ENCODE measurements at places on chromosomes 12 and 14.

DNA sequence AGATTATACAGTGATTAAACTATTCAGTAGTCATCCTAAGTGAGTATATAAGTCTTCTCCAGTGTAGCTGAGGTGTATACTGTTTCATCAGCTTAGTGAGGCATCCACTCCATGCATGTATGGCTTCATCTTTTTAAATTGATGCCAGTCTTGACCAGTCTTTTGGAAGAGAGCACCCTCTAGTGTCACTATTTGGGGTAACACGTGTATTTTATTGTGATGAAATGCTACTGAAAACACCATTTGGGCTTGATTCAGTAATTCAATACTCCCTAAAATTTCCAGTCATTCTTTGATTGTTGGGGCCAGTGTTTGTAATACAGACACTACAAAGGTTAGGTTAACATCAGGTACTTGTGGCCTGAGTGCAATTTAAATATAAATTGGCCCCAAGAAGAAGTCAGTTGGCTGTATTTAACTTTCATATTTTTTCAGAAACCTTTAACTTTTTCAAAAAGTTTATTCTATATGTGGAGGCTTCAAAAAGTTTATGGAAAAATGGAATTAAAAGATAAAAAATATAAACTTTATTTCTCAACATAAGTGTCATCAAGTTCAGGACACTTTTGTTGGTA is 35.3 kb downstream of the MIPOL1 start:
- DNase-seq, result no peak

DNA sequence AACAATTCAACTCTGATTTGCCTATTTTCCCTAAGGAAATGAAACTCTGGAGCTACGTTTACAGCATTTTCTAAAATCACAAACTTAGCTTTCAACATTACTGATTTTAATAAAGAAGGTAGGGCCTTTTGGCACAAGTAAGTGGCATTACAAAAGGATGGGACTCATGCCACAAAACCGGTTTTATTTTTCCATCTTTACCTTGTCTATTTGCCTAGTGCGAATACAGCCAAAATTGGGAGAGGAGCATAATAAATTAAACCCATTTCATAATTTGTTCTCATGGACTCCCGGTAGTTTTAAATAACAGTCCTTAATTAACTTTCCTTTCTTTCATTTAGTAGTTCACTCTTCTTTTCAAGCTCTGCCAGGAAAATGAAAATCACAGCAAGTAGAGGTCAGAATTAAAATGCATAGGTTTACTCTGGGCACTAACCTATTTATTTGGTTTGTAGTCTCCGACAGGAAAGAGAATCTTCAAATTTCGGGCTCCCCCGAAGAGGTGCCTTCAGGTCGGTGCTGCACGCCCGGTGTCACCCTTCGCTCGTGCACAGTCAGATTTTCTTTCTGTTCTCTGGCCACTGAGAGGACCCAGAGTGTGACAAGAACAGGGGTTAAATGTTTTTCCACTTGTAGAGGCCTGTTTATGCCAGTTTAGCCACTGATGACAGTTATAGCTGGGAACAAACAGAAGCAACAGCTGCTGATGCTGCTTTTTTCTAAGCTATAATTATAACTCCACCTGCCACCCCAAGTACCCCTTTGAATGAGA is at the start of gene BEST3:
Gene BEST3 (minus strand): TSS at position 535 of the 772 bp plus-strand sequence. CDS start 1,505 bp downstream, outside the sequence.
- no peak for DNase-seq

DNA sequence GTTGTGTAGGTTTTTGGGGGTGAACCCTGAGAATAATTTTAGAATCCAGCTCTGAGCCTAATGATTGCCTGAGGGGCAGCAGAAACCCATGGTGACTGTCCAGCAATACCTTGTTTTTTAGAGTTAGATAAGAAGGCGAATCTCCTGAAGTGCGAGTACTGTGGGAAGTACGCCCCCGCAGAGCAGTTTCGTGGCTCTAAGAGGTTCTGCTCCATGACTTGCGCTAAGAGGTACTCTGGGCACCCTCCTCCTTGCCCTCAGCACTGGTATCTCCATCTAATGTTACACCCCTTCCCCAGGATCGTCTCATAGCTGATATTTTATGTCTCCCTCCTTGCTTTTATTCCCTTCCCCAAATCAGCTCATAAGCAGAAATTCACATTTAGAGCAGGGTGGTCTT is 12.7 kb downstream of the M6PR start:
- DNase-seq, result no peak

GRCh38 chr12:111010916-111011657 is 90.7 kb upstream of the MYL2 start:
- DNase-seq, result no peak

DNA sequence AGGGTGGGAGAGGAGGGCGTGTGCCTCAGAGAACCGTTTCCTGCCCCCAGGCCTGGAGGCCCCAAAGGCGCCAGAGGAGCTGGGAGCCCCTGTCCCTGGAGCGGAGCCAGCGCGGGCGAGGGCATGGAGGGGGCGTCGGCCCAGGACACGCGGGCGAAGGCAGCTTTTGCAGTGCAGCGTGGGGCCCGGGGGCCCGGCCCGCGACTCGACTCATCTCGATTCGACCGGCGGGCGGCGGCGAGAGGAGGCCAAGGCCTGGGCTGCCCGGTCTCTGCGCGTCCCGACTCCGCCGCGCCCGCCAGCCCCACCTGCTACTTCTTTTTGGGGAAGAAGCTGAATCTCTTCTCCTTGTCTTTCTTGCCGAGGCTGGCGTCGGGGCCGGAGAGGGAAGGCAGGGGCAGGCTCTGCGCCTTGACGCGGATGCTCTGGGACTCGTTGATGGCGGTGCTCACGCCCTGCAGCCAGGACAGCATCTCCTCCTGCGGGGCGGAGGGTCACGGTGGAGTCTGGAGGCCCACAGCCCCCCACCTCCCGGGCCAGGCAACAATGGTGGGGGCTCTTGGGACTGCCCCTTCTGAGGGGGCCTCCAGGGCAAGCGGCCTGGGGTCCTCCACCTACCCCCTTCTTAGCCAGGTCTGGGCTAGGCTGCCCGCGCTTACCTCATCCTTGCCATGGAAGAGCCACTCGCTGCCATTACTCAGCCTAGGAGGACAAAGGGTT is 44.9 kb downstream of the PLEKHG3 start:
- no peak for DNase-seq

GRCh38 chr12:124432376-124432775 is 135.0 kb downstream of the NCOR2 start:
- no peak for DNase-seq

GRCh38 chr14:99647411-99647810 is 2.5 kb downstream of the HHIPL1 start:
- DNase-seq, result no peak

DNA sequence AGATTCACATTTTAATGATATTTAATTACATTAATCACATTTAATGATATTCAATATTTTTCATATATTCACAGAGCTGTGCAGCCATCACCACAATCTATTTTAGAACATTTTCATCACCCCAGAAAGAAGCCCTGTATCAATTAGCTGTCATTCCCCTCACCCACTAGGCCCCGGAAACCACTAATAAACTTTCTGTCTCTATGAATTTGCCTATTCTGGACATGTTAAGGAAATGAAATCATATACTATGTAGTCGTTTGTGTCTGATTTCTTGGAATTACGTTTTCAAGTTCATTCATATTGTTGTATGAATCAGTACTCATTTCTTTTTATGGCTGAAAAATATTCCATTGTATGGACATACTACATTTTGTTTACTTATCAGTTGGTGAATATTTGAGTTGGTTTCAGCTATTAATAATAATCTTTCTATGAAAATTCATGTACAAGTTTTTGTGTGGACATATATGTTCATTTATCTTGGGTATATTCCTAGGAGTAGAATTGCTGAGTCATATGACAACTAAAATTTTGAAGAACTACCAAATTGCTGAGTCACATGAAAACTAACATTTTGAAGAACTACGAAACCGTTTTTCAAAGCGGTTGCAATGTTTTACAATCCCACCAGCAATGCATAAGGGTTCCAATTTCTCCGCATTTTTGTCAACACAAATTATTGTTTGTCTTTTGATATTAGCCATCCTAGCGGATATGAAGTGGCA is 11.7 kb upstream of the OTOGL start:
- no peak for DNase-seq

GRCh38 chr14:68065322-68065721 is 245.7 kb downstream of the RAD51B start:
- DNase-seq, result no peak

- DNase-seq, result peak; percentile 21
These were observed 8.4 kb downstream of the PAPLN start for GRCh38 chr14:73245480-73246325.

DNA sequence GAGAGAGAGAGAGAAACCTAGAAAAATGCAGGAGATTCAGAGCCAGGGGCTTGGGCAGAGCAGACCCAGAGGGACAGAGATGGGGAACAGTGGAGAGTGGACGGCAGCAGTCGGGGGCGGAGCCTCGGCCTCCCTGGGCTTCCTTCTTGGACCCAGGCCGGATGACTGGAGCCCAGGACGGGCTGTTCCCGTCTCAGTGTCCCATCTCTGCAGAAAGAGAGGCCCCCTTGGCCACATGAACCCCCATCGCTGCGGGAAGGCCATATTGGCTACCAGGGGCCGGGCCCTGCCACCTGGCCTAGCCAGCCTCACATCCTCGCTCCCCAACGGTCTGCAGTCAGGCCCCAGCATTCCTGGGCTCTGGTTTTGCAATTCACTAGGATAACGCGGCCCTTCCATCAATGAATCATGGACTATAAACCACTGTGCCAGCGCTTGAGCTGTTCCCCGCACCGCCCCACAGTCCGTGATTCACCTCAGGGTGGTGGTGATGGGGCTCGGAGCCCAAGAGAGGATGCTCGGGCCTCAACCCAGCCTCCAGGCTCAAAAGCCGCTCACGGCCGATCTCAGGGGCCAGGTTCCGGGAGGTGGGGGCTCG is 116.5 kb downstream of the RFLNA start:
- no peak for DNase-seq

DNA sequence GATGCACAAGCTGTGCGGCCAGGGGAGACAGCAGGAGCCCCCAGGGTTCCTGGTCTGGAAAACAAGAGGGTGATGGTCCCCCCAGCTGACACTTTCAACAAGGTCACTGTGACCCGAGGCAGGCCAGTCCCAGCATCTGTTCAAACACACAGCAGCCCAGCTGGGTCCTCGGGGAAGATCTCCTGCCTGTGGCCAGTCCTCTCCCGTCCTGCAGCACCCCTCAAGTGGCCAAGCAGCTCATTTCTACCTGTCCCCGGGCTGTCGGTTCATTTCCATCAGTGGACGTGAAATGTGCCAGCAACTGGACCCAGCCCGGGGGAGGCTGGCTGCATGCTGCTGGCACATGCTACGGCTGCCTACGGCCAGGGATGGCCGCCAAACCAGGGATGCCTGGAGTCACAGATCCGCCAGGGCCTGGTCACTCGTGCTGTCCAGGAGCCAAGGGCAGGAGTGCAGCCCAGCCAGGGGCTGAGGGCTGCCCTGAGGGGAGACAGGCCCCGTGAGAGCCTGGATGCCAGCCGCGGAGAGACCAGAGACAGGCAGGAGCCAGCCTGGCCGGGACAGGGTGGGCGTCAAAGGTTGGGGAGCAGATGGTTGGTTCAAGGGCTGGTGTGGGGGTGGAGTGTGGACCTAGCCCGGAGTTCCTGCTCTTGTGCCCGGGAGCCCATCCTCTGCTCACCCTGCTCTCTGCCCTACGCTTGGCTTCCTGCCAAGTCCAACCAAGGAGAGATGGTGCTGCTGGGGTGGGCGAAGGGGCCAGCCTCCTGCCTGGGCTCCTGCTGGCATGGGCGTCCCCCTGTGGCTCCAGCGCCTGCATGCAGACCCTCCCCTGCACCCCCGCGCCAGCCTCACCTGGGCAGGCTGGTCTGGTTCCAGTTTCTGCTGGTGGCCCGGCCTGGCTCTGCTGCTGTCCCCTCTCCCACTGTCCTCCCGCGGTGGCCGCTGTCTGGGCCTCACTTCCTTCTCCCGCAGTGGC is 143.8 kb downstream of the ADGRD1 start:
- no peak for DNase-seq

- no peak for DNase-seq
These were observed 17.6 kb upstream of the FAM181A start for GRCh38 chr14:93909429-93910128.

DNA sequence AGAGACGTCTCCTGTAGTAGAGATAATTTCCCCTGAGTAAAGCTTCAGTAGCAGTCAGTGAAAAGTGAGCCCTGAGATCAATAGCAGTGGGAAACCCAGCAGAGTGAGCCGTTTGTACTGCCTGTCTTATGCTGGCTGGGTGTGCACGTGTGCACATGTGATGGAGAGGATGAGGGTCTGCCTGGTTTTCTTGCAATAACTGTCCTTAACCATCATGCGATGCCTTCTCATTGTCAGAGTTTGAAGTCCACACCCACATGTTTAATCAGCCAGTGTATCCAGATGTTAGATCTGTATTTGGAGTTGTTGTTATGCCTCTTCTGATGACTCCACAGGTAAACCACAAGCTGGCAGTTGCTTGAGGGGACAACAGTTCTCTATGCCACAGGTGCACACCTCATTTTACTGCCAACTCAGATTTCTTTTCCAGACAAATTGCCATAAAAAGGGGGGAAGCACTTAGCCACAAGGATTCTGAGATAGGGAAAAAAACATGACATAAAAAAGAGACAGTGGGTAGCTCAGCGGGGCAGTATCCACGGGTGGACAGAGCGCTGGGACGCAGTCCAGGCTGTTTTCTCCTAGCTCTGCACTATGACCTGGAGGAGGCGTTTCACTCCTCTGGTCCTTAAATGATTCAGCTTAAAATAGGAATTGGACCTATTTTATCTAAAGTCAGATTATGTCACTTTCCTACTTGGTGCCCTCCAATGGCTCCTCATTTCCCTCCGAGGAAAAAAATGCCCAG is 192.3 kb downstream of the ANO6 start:
- DNase-seq, result no peak

GRCh38 chr12:108690191-108690518 is 41.2 kb downstream of the CORO1C start:
- DNase-seq, result no peak

DNA sequence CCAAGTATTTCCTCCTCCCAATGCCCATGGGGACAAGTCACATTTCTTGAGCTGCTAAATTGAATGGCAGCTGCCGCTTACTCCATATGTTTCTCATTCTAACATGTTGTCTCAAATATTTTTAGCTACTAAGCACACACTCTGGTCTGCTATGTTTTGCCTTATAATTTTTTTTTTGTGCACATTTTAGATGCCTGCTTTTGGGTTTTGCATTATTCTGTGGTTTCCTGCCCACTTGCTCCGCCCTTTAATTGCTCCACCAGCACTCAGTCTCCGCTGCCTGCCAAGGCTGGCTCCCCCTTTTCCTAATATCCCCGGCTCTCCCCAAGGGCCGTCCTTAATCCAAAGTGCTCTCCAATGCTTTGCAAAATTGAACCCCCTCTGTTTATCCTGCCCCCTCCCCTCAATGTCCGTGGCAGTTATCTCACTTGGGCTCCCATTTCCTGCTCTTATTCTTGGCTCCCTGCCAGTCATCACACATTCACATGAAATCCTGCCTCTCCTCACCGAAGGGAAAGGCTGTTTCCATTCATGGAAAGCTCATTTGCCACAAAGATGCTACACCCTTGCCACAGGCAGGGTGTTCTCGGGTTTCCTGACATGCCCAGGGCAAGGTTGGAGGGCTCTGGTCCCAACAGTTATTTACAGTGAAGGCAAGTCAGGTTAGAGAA is 79.4 kb downstream of the C12orf75 start:
- DNase-seq, result no peak

GRCh38 chr12:4766445-4766844 is 46.2 kb downstream of the GALNT8 start:
- DNase-seq, result no peak

- no peak for DNase-seq
These were observed 50.4 kb upstream of the DDX11 start for GRCh38 chr12:31023271-31023724.
